ENCODE measurements at places on chromosomes 16 and 17.

DNA sequence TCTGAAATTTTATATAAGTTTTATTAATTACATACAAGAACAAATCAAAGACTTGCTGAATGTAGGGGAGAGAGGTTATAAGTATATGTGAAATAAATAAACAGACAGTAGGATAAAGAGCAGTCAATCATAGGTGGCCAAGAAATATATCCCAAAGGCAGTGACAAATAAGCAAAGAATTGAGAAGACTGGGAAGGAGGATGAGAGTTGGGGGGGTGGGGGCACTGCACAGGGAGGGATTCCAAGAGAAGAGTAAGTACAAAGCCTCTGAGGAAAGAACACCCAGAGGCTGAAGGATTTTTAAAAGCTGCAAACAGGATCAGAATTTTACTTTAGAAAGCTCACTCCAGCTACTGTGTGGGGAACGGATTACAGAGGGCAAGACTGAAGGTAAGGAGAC, 2.8 kb downstream of the PELP1 start:
- DNase-seq = no peak

DNA sequence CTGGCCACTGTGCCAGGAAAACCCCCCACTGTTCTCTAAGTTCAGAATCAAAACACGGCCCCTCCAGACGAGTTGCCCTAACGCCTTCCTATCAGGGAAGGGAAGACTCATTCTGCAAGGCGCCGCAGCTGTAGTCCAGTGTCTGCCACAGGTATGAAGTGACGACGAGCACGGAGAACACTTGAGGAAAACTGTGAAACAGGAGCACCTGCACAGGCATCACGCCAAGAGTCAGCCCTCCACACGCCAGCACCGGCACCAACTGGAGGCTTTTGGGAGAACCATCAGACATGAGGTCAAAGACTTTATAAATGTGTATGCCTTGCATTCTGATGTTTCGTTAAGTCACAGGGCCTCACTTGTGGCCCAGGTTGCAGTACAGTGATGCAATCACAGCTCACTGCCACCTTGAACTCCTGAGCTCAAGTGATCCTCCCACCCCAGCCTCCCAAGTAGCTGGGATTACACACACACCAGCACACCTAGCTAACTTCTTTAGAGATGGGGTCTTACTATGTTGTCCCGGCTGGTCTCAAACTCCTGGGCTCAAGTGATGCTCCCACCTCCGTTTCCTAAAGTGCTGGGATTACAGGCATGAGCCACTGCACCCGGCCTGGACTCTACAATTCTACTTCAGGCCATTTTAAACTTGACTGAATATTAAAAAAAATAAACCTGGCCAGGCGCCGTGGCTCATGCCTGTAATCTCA, 22.9 kb downstream of the KLHDC4 start:
- DNase-seq = no peak

GRCh38 chr17:10048629-10049350, 143.7 kb upstream of the RCVRN start:
- no peak for DNase-seq

DNA sequence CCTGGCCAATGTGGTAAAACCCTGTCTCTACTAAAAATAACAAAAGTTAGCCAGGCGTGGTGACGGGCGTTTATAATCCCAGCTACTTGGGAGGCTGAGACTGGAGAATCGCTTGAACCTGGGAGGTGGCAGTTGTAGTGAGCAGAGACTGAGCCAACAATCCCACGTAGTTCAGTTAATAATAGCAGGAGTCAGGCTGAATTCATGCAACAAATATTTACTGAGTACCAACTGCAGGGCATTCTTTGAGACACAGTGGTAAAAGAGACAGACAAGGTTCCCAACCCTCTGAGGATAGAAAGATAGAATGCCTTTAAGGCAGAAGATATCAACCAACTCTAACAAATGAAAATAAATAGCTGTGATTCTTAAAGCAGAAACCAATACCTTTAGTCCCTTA, 39.1 kb downstream of the SPOP start:
- no peak for DNase-seq

DNA sequence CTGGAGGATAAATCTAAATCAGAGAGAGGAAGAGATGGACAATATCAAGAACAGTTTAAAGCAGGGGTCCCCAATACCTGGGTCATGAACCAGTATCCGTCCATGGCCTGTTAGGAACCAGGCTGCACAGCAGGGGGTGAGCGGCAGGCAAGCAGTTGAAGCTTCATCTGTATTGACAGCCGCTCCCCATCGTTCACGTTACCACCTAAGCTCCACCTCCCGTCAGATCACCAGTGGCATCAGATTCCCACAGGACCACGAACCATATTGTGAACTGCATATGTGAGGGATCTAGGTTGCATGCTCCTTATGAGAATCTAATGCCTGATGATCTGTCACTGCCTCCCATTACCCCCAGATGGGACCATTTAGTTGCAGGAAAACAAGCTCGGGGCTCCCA, 226.5 kb downstream of the SLC39A11 start:
- no peak for DNase-seq

DNA sequence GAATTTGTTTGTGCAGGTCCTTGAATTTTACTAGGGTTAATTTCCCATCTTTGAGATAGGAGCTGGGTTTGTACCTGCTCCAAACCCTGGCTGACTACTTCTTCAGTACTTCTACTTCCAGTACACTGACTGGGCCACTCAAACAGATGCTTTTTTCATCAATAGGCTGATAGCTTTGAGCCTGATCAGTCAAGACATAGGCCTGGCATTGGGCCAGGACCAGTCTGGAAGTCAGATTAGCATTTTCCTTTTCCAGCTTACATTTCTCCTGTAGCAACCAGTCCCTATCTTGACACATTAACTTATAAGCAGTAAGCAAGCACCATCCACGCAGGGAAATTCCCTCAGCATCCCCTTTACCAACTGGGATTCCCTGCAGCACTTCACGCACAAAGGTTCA, 7.5 kb upstream of the TMEM101 start:
- no peak for DNase-seq

DNA sequence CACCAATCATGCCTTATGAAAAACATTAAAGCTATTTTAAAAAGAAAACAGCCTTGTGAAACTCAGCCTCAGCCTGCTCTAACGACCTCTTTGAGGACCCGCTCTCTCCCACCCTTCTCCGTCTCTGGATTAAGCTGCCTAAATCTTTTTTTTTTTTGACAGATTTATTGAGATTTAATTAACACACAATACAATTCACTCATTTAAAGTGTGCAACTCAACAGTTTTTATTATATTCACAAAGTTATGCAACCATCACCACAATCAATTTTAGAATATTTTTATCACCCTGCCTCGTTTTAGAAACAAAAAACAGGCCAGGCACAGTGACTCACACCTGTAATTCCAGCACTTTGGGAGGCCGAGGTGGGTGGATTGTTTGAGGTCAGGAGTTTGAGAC, 8.4 kb downstream of the CDR2L start:
- DNase-seq = no peak

DNA sequence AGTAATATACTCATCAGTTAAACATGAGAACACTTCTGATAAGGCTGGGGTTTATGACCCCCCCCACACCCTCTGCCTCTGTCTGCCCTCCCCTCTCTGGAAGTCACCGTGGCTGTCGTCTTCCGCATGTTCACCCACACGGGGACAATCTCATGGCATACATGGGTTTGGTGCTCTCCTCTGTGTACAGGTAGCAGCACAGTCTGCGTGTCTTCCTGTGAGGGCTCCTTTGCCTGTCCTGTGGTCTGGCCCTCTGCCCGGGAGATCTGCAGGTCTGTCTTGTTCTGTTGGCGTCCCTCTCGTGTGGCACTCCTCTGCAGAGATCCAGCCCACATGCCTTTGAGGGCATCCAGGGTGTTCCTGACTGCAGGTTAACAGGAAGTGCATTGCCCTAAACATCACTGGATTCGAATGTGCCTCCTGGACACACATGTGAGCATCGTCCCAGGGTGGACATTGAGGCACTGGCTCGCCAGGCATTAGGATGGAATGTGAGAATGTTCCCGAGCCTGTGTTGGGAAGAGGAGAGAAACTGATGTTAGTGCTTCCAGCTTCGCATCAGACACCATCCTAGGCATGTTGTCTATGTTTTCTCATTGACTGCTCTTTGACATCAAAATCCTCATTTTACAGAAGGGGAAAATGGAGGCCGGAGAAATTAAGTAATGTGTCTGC, 54.5 kb downstream of the NKD1 start:
- DNase-seq = peak; percentile 13

GRCh38 chr16:66979011-66979717, 9.2 kb upstream of the CES4A start:
- DNase-seq = no peak

- no peak for DNase-seq
Measured at GRCh38 chr16:54381601-54382313, 95.2 kb upstream of the IRX3 start.

DNA sequence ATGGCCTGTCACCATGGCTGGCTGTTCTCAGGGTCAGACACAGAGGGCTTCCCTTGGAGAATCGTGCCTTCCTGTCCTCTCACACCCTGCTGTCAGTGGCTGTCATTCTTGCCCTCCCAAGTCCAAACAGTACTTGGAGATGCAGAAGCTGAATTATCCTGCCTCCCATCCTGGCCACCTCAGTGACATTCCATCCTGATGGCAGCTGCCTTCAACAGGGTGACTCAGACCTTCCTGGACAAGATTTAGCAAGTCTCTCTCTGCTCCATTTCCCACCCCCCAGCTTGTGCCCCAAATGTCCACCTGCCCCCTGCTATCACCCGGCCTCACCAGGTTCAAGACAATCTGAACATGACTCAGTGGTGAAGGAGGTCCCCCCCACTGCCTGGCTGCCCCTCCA, 4.8 kb upstream of the KRT36 start:
- DNase-seq = no peak

DNA sequence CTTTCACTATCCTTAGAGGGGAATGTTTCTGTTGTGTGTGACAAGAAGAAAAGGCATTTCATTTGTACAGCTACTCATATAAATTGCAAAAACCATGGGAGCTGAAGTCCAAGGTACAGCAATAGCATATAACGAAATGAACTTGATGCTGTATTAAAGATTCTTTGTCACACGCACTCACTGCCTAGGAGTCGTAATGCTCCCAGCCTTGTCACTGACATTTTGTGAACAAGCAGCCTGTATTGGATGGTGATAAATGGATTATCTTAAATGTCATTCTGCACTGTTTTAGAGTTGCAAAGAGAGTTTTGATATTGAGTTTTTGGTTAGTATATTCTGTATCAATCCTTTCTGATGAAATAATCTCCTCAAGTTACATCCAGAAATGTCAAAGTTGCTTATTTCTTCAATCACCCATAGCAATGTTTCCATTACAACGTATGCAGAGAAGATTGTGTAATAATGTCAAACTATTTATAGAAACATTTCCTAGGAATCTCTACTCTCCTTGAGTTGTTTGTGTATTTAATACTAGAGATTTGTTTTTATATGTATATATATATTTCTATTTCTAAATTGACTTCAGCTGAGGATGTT, 270.6 kb downstream of the FTO start:
- DNase-seq = no peak

DNA sequence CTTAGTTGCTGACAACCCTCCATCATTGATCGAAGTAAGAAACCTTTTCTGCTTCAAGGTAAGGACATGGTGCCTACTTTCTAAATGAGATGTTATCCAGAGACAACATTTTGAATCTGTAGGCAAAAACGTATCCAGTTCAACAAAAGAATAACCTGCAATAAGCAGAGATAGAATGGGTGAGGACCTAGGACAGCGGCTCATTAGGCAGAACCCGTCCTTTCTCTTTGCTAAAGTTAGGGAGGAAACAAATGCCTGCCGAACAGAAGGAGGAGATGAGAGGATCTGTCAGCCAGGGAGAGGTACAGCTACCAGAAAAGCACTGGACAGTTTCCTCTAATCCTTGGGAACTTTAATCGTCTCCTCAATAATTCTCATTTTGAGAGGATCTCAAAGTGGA, 183.3 kb downstream of the CDH13 start:
- DNase-seq = no peak

GRCh38 chr17:4541328-4542002, 13.7 kb downstream of the MYBBP1A start:
- DNase-seq = no peak

DNA sequence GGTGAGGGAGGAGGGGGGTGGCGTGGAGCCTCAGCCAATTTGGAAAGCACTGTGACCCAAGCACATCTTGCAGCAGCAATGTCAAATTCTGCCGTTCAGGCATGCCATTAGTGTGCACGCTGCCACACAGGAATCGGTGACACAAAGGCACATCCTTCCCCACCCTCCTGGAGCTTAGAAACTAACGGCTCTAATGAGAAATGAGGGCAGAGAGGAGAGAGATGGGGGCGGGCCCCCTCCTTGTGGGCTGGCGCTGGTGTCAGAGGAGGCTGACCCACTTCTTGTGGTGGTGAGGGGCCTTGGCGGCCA, 94.8 kb downstream of the RTN4RL1 start:
- no peak for DNase-seq

DNA sequence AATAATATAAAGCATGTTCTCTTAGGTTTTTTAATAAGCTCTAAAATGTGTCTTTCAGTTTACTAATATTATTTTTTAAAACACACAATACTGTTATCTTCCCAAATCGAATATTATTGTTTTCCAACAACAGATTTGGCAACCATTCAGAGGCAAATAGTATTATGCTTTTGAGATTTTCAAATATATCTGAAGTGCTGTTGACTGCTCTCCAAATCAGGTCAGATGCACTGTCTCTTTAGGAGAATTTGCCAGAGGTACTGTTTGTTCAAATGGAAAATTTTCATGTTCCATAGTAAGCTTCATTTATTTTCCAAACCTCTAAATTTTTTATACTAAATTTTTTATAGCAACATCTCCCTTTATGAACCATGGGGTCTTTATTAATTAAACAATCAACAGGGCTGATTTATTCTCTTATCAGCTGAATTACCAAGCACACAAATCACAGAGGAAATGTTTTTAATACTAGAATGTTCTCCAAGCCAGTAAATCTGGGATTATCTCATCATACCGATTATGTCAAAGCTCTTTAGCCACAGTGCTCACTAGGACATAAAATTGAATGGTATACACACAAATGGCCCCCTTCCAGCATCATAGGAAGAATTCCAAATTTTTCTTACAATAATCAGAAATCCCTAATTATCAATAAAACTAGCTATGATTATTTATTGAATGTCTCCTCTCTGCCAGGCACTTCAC, 108.8 kb upstream of the HLF start:
- no peak for DNase-seq

DNA sequence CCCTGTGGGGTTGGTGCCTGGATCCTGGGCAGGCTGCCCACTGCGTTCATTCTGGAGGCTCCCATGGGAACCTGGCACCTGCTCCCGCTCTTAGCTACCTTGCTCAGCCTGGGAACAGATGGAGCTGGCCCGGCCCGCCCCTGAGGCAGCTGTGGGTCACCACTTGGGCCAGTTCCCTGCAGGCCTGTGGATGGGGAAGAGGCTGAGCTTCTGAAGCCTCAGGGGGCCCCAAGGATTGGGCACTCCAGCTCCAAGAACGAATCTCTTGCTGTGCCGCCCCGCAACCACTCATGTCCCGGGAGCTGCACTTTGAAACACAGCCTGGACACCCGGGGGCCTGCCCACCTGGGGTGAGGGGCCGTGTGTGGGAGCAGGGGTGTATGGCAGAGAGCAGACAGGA, 37.7 kb downstream of the BAHCC1 start:
- DNase-seq = no peak

- DNase-seq = no peak
Measured at GRCh38 chr17:34720760-34721159, 141.4 kb downstream of the TMEM132E start.
